Hepatocyte (in vitro differentiated cells): ENCODE measurements at places on chromosomes 5 and 9. TPM values are rescaled to one million over a fixed set of nuclear protein-coding genes. Genes with fewer than 3 reads are reported as not detected.

The SPRY4 gene
- polyA plus RNA-seq: 4.3 and 8.5 TPM in 2 replicates

The SPAAR gene
- polyA plus RNA-seq: 0.52 TPM in 1 of 2 replicates, not detected in the other

The OR2S2 gene
- polyA plus RNA-seq: not detected in 2 replicates

The BASP1 gene
- 175 and 183 TPM in 2 replicates for polyA plus RNA-seq

The ARL14EPL gene
- not detected in 2 replicates for polyA plus RNA-seq

The NR2F1 gene
- 7.3 and 8.9 TPM in 2 replicates for polyA plus RNA-seq

The KCNV2 gene
- polyA plus RNA-seq: 0.13 TPM in 1 of 2 replicates, not detected in the other

The PHF24 gene
- 0.06 and 0.11 TPM in 2 replicates for polyA plus RNA-seq

The GFI1B gene
- polyA plus RNA-seq: not detected in 2 replicates

The CARTPT gene
- polyA plus RNA-seq: 0.57 TPM in 1 of 2 replicates, not detected in the other

The MYMK gene
- polyA plus RNA-seq: 0.91 and 1.3 TPM in 2 replicates

The IGFBPL1 gene
- 2.5 and 6.4 TPM in 2 replicates for polyA plus RNA-seq

The PRR16 gene
- polyA plus RNA-seq: 15.3 and 19.1 TPM in 2 replicates

The TMOD1 gene
- polyA plus RNA-seq: 0.47 and 3.5 TPM in 2 replicates
